ENCODE measurements at places on chromosomes 4 and X. TPM values are rescaled to one million over a fixed set of nuclear protein-coding genes. Genes with fewer than 3 reads are reported as not detected.

Gene EGF
- 0.09 TPM for total RNA-seq

Gene SPANXN3
- not detected for total RNA-seq

Gene NUDT10
- total RNA-seq, result 0.63 TPM

Gene SPATA4
- not detected for total RNA-seq

Gene VSIG4
- total RNA-seq, result not detected

Gene SSX4B
- total RNA-seq, result not detected

Data from fibroblast of the aortic adventitia (primary cell).